Left ventricle myocardium inferior (tissue), 1 donor: ENCODE measurements at places on chromosomes 12 and 14.

DNA sequence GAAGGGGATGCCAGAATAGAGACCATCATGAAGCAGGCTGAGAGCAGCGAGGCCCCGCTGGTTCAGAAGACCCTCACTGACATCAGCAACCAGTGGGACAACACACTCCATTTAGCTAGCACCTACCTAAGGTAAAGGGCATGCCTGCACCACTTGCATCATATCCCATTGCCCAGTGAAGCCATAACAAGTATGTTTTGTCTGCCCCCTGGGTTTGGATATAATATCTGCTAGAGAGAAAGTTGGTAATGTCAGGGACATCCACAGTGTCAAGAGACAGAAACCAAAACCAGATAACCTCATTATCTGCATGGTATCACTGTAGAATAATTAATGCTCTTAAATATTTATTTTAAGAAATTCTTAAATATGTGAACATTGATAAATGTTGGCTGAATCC lies 173.8 kb downstream of the SYNE2 start:
- no peak for DNase-seq

DNA sequence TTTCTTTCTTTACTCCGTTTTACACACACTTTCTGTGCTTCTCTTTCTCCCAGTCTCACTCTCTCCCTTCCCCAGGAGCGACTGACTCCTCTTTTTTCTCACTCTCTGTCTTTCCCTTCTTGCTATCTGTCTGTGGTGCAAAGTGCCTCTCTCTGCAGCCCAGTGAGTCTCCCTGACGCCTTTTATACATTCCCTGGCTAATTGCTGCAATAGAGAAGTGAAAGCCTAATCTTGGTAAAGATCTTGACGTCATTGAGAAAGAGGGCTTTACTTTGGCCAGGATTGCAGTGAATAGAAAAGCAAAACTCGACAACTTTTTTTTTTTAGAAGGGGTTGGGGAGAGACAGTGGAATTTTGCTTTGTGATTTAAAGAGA lies 706 bp upstream of the DIO2 start:
- no peak for DNase-seq

DNA sequence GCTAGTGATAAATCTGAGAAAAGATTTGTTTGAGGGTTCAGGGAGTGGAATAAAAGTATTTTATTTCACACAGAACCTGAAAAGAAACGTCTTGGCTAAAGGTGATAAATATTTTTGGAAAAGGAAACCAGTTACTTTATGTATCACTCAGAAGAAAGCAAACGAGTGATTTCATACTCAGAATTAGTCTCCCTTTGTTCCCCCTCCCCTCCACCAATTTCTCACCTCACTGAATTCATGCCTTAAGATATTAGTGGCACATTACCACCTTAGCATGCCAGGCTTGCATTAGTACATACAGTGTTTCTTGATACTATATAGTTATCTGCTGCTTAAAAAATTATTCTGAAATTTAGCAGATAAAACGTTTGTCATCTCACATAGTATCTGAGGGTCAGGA lies 28.2 kb downstream of the G2E3 start:
- no peak for DNase-seq

DNA sequence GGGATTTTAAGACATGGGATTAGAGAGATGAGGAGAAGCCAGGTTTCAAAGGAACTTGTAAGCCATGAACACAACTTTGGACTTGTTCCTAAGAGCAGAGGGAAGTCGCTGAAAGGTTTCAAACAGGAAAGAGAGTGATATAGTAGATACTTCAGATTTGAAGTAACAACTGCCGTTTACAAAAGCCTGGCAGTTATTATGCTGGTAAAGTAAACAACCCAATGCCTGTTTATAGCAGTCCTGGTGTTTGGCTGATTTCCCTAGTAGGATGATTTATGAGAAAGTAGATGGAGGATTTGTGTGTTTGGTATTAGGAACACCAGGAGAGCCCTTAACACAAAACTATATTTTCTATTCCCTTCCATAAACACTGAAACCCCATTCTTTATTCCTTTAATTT lies 285.7 kb downstream of the RMST start:
- DNase-seq: no peak

DNA sequence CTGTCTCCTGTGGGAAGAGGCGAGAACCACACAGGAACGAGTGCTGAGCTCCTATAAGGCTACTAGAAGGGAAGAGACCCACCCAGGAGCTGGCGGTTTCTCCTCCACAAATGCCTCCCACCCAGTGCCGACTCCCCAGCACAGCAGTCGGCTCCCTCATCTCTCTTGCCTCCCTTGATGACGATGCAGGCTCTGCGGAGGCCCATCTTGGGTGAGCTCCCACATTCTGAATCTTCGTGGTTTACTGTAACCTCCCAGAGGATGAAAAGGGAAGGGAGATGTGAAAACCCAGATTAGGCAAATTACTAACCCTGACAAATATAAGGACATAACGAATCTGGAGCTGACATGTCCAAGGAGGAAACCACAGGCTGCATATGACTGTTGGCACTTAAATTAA lies 23.8 kb downstream of the GRIN2B start:
- no peak for DNase-seq

GRCh38 chr14:56686416-56686815 lies 106.8 kb downstream of the TMEM260 start:
- peak; percentile 34 for DNase-seq

- DNase-seq: no peak
These were observed 672 bp upstream of the SCFD1 start for GRCh38 chr14:30621354-30621939.

GRCh38 chr12:131827961-131828534 lies at the start of gene MMP17:
Gene MMP17 (plus strand): TSS chr12:131828393. CDS start chr12:131828495, 102 bp downstream.
- DNase-seq: peak; percentile 61

GRCh38 chr12:68667896-68668295 lies 18.9 kb upstream of the NUP107 start:
- no peak for DNase-seq

DNA sequence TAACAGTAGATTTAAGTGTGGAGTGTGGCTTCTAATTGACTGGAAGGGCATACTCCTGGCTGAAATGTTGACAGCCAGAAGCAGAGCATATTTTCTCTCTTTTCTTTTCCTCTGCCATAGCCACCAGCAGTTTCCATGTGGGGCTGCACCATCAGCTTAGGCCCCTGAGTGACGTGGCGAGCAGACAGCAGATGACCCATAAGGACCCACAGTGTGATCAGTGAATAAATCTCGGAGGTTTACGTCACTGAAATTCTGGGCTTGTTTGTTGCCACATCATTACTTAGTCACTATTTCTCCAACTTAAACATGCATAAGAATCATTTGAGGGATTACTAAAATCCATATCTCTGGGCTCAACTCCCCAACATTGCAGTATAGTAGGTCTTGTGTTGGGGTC lies 549.7 kb upstream of the TMEM132C start:
- no peak for DNase-seq

- no peak for DNase-seq
These were observed 9.9 kb upstream of the GOLGA3 start for GRCh38 chr12:132838410-132839080.
